Globus pallidus (tissue), 1 donor: ENCODE measurements at places on chromosomes 2 and 18.

- no peak for DNase-seq
Measured at GRCh38 chr2:206526416-206526815, 83.1 kb downstream of the ADAM23 start.

- no peak for DNase-seq
Measured at GRCh38 chr2:238684362-238685326, 163.2 kb upstream of the TWIST2 start.

- DNase-seq: no peak
Measured at GRCh38 chr2:179626261-179626660, 235.2 kb downstream of the ZNF385B start.

DNA sequence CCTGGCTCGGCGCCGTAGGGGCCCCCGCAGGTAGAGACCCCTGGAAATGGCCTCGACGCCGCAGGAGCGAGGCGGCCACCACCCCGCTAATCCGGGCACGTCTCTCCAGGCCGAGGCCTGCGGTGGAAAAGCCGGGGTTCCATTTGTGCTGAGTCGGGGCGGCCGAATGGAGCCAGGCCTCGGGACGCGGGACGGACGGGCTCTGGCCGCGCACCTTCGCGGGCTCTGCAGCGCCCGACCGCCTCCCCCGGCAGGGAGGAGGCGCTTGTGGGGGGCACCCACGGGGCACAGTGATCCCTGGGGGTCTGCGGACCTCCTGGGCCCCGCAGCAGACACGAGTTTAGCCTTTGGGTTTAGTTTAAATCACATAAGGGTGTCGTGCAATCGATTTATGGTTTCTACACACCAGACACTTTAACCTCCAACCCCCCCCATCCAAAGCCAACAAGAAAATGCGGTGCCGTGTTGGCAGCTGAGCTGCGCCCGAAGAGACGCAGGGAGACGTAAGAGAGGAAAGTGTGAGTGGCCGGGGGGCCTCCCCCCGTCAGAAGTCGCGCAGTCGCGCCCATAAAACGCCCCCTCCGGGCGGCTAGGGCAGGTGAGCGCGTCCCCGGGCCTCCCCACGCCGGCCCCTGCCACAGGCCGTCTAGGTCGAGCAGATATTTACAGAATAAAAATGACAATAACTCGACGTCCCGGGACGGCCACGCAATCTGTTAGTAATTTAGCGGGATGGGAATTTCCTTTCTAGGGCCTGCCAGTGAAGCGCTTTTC lies 1.0 kb upstream of the NFATC1 start:
- no peak for DNase-seq

GRCh38 chr2:104919127-104919526 lies 65.2 kb downstream of the POU3F3 start:
- no peak for DNase-seq

GRCh38 chr18:28366676-28367075 lies 189.7 kb upstream of the CDH2 start:
- no peak for DNase-seq

- peak; percentile 47 for DNase-seq
Measured at GRCh38 chr2:51013079-51013932, 18.6 kb downstream of the NRXN1 start.

- DNase-seq: no peak
Measured at GRCh38 chr2:189152483-189152882, 27.1 kb downstream of the COL5A2 start.

DNA sequence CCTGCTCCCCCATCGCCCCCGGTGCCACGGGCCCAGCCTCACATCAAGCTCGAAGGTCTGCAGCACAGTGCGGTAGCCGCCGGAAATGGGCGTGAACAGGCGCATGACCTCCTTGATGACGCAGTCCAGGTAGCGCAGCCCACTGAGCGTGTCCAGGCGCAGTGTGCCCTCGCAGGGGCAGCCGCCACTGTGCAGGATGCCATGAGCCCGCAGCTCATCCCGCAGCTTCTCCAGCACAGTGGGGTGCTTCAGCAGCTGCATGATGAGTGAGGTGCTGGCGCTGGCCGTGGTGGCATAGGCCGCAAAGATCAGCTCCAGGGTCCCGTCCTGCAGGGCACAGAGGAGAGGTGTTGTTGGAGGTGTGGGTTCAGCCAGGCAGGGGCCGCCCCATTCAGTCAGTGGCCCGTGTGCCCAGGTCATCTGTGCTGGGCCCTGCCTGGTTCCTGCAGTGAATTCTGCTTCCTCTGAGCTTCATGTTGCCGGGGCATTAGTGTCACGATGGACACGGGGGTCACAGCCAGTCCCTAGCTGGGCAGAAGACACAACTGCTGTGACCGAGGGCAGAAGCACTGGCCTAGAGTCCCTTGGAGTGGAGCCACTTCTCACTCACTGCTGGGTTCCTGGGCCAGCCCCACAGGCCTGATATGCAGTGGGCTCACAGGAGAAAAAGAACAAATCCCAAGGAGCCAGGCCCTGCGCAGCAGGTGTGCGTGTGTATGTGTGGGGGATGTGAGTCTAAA lies 14.5 kb downstream of the CYP26B1 start:
- no peak for DNase-seq

- no peak for DNase-seq
Measured at GRCh38 chr2:56291711-56292110, 107.9 kb downstream of the CCDC85A start.

GRCh38 chr2:28088970-28089369 lies 198.4 kb downstream of the BABAM2 start:
- no peak for DNase-seq

DNA sequence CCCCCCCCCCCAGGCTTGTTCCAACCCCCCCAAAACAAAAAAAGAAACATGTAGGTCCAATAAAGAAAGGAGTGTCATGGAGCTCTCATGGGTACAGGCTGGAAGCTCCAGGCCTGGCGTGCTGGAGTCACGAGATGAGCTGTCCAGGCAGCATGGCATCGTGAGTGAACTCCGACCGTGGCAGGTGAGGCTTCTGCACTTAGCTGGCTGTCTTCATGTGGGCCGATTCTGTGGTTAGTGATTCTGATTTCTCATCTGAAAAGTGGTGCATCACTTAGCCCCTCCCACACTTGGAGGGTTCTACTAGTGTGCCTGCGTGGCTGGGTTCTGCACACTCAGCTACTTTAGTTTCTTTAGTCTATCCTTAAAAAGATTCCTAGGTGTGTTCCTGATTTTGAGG lies 126.4 kb upstream of the MGAT5 start:
- no peak for DNase-seq

GRCh38 chr18:8695932-8696517 lies 9.3 kb upstream of the MTCL1 start:
- no peak for DNase-seq

- no peak for DNase-seq
Measured at GRCh38 chr18:7004009-7004408, 113.6 kb downstream of the LAMA1 start.

- no peak for DNase-seq
Measured at GRCh38 chr2:178072383-178073301, at the start of gene PDE11A. TSS of gene PDE11A (minus strand) at chr2:178072777. CDS start at chr2:178072437, 340 bp downstream.

- DNase-seq: no peak
Measured at GRCh38 chr2:164840458-164840929, 1.1 kb downstream of the COBLL1 start.
